ENCODE measurements at places on chromosomes 4 and X.

GRCh38 chr4:183611210-183611830 is 47.7 kb downstream of the RWDD4 start:
- DNase-seq: no peak

GRCh38 chr4:97643179-97643578 is 500.1 kb downstream of the STPG2 start:
- no peak for DNase-seq

- no peak for DNase-seq
Measured at GRCh38 chr4:24209131-24209530, 319.3 kb upstream of the PPARGC1A start.

GRCh38 chr4:14644580-14645282 is 357.6 kb upstream of the CPEB2 start:
- no peak for DNase-seq

- DNase-seq: no peak
Measured at GRCh38 chr4:7416745-7417432, 17.8 kb downstream of the PSAPL1 start.

DNA sequence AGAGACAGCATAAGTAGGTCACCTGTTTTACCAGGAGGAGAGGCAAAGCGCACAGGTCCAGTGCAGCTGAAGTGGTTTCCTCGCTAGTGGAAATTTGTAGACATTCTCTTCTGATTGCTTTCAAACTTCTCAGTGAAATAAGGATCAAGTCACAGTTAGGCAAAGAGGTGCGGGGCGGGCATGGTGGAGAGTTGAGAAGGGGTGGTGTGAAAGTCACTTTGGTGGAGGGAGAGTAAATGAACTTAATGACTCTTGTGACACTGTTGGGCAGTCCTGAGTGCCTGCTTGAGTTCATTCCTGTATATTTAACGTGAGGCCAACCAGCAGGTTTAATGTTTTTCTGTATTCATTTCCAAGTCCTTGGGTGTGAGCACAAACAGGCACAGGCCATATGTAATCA is 235.6 kb downstream of the TRIML1 start:
- DNase-seq: no peak

- no peak for DNase-seq
Measured at GRCh38 chr4:101649790-101650515, 140.6 kb upstream of the BANK1 start.

DNA sequence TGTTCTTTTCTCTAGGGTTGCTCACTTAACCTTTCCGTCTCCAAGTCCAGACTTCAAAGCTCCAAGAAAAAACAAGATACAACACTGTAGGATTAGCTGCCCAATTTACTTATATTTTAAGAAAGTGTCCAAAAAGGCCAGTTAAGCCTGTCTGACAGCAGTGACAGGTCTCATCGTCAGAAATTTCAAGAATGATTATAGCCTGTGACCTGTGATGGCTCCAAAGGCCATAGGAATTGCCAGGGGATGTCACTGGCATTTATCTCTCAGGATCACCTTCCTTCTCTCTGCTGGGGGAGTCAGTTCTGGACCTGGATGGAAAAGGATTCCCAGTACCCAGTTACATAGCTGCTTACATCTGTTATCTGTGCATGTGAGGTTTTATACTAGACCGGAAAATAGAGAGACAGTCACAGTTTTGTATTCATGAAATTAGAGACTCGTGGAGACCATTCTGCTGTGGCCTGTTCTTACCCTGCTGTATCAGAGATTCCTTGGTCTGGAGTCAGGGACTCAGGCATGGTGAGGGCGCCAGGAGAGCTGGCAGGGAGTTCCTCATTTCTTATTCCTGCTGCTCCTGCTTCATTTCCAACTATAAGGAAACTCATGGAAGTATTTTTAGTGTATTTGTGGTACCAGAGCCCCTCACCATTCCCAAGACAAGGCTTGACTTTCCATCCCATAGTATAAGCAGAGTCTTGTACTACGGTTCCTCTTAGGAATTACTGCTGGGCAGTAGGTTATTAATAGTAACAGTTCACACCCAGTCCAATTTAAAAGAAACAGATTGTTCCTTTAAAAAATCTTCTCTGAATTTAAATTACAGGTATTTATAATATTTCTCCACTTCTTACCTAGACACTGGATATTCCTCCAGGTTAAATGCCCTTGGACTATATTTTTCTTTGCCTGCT is 220.8 kb downstream of the SHROOM3 start:
- no peak for DNase-seq

- peak; percentile 16 for DNase-seq
Measured at GRCh38 chr4:40840985-40841571, 91.3 kb downstream of the NSUN7 start.

GRCh38 chr4:8722556-8722955 is 130.0 kb downstream of the CPZ start:
- no peak for DNase-seq

DNA sequence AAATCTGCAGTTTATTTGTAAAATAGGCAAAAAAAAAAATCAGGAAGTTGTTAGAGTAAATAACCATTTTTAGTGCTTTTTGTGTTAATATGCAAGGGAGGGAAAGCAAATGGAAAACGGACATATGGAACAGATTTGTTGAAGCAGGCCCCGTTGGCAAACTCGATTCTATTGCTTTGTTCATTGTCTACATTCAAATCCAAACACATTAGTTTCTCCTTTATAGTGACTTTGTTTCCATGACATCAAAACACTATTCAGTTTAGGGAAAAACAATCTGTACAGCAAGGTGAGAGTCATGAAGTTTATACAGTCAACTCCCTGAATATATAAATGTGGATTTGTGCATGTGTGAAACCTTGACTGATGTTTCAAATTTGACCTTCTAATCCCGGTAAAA is 142.2 kb downstream of the FAM47A start:
- no peak for DNase-seq

- DNase-seq: no peak
Measured at GRCh38 chrX:19791562-19791961, 95.8 kb downstream of the SH3KBP1 start.

GRCh38 chrX:136063340-136064079 is 78.3 kb downstream of the SLC9A6 start:
- DNase-seq: no peak

DNA sequence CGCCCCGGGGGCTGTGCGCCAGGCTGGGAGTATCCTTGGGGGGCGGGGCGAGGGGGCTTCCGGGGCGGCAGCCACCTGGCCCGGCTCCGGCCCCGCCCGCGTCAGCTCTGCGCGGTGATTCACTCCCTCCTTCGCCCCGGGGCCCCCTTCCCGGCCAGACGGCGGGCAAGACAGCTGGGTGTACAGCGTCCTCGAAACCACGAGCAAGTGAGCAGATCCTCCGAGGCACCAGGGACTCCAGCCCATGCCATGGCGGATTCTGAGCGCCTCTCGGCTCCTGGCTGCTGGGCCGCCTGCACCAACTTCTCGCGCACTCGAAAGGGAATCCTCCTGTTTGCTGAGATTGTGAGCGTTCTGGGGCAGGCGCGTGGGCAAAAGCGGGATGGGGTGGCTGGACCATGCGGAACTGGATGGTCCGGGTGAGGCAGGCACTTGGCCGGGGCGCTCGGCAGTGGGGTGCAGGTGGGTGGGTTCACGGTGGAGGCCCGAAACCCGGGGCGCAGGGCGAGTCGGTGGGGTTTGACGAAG is at the start of gene PLP2:
Gene PLP2, plus strand, starts transcription at position 147 of the 528 bp plus-strand sequence. Its CDS starts 103 bp downstream, at position 250.
- DNase-seq: peak; percentile 60

DNA sequence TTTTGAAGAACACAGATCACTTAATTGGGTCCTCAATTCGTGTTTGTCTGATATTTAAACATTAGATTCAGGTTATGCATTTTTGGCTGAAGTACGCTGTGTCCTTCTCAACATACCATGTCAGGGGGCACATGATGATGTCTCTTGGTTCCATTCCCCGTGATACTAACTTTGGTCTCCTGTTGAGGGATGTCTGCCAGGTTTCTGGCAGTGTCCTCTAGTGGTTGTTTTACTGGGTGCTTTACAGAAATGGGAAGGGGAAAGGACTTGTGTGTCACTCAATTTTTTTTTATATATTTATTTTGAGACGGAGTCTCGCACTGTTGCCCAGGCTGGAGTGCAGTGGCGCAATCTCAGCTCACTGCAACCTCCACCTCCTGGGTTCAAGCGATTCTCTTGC is 58.2 kb downstream of the WWC2 start:
- no peak for DNase-seq

GRCh38 chr4:114389070-114389685 is 209.4 kb upstream of the UGT8 start:
- no peak for DNase-seq

DNA sequence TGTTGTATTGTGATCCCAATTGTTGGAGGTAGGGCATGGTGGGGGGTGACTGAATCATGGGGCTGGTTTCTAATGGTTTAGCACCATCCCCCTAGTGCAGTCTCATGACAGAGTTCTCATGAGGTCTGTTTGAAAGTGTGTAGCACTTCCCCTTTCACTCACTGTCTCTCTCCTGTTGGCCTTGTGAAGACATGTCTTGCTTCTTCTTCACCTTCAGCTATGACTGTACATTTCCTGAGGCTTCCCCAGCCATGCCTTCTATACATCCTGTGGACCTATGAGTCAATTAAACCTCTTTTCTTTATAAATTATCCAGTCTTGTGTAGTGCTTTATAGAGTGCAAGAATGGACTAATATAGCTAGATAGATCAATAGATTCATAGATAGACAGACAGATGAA is 230.0 kb downstream of the MAGEE1 start:
- no peak for DNase-seq

DNA sequence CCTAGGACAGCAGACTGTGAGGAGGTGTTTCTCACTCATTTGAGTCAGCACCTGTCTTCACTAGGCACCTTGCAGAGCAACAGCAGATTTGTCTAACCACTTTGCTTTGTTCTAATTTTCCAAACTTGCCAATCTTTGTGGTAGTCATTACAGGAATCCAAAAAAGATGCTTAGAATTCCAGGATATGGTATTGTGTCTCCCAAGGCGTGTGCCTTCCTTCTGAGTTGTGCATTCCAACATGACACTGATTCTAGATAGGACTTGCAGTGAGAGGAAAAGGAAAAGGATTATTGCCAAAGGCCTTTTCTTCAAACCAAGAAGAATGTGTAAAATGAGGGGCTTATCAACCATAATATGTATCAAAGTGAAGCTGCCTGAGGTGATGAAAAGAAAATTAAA is 126.2 kb downstream of the MAPK10 start:
- no peak for DNase-seq

DNA sequence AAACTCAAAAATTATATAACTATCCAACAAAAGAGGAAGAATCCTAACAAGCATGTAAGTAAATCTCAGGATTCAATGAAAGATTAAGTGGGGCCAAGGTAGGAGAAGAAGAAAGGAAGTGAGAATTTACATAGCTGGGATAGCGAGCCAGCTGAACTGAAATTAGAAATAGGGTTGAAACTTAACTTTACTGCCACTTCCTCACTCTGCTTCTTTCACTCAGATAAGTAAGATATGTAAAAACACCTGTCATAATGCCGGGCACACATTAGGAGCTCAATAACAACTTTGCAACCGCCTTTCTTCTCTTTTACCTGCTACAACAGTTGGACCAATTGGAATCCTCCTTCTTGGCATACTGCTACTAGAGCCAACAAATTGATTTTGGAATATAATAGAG is 129.4 kb downstream of the CNKSR2 start:
- DNase-seq: no peak

DNA sequence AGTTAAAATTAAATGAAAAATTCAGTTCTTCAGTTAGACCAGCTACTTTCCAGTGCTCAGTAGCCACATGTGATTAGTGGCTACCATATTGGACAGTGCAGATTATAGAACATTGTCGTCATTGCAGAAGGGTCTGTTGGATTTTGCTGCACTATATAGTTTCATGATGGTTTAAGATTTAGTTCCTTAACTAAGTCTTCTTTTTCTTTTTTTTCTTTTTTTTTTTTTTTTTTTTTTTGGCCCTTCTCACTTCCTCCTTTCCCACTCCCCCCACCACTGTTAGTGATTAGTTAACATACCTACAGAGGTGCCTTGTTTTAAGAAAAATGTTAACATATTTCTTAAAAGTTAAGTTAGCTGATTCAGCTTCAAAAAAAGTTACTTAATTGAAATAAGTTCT is 9.0 kb downstream of the RAB9A start:
- DNase-seq: no peak

GRCh38 chr4:183589461-183590099 is 69.4 kb downstream of the RWDD4 start:
- no peak for DNase-seq

GRCh38 chrX:19683817-19684216 is 168.5 kb upstream of the MAP3K15 start:
- DNase-seq: no peak

GRCh38 chr4:45650545-45650944 is 473.3 kb downstream of the GABRG1 start:
- no peak for DNase-seq

DNA sequence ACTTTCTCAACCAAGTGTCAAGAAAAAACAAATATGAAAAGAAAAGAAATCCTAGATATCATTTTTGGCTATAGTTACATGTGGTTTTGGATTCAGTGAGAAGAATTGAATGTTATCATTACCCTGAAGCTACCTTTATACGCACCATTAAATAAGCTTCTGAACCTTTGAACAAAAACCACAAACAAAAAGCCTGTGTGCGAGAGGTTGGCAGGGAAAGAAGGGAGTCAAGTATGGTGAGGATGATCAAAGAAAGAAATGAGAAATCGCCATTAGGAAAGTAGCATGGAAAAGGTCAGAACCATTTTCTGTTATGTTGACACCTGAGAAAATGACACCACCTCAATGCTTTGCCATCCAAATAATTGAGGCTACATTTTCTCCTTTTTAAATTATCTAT is 1.2 kb upstream of the SLC7A11 start:
- no peak for DNase-seq

GRCh38 chr4:15893962-15894361 is 44.6 kb downstream of the FGFBP1 start:
- DNase-seq: no peak

- no peak for DNase-seq
Measured at GRCh38 chr4:115107411-115107810, 6.0 kb downstream of the NDST4 start.

DNA sequence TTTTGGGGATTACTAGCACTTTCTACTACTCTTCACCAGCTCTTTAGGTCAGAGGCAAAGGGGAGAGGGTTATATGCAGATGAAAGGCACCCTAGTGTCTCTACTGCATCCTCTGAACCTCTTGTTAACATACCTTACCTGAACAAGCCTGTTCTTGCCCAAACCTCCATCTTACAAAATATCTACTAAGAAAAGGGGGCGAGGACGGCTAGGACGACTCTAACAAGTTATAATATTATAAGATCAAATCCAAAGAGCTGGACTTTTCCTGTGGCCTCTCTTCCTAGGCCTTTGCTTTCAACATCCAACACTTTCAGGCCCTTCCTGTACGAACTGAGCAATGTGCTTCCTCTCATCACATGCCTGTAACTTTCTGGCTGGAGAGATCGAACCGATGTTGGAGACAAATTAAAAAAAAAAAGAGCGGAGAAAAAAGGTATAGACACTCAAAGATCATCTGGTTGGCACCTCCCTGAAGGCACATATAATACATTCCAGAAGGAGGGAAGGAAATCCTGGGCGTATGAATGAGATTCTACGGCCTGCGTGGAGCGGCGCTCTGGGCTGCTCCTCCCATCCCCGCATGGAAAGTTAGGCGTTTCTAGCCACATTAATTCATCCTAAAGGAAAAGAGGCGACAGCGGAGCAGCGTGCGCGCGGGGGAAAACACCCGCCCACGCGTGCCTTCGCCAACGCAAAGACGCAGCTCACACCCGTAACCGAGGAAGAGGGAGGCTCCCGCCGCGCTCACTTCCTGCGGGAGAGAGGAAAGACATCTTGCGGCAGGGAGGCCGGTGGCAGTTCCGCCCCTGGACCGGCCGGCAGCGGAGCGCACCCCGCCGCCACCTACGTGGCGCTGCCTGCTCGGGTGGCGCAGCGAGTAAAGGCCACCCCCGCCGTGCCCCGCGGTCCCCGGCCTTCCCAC is 808 bp downstream of the PRDM5 start:
- DNase-seq: no peak

GRCh38 chrX:56802921-56803849 is 74.1 kb downstream of the NBDY start:
- peak; percentile 4 for DNase-seq
